ENCODE measurements at places on chromosomes 6 and 20.

DNA sequence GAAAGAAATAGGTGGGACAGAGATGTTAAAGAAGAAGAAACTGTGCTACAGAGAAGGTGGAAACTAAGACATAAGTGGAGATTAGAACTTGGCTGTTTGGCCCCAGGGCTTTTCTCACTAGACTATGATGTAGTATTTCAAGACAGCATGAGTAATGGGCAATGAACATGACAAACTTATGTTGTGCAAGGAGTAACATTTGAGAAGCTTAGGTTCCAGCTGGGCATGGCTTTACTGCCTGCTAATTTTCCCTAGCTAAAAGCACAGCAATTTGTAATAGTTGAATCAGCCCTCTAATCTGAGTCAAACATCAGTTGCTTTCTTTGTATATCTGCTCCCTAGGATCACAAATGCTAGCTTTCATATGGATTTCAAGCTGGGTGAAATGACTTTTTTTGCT is 294.3 kb upstream of the BMP2 start:
- DNase-seq = no peak

DNA sequence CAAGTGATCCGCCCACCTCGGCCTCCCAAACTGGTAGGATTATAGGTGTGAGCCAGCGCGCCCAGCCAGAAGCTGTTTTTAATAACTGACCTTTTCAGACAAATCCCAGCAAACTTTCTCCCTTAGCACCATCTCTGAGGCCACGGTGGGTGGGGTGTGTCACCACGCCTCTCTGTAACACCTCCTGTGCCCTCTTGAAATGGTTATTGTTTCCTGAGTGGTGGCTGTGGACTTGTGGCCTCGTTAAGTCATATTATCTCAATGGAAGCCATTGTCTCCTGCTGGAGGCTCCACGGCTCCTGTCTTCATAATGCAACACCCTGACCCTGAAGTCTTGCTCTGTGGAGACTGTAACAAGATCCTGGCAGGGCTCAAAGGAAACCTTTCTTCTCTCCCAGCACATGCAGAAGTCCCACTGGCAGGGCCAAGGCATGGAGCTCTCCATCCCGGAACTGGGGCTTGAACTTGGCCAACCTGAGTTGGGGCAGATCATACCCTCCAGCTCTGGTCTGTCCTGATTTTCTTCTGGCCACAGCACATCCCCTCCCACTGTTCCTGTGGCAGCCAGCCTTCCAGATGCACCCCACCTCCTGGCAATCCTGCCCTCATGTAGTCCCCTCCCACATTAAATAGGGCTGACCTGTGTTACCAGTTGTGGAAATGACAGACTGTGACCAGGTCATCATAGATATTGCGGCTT is 81.1 kb downstream of the SNX5 start:
- no peak for DNase-seq

DNA sequence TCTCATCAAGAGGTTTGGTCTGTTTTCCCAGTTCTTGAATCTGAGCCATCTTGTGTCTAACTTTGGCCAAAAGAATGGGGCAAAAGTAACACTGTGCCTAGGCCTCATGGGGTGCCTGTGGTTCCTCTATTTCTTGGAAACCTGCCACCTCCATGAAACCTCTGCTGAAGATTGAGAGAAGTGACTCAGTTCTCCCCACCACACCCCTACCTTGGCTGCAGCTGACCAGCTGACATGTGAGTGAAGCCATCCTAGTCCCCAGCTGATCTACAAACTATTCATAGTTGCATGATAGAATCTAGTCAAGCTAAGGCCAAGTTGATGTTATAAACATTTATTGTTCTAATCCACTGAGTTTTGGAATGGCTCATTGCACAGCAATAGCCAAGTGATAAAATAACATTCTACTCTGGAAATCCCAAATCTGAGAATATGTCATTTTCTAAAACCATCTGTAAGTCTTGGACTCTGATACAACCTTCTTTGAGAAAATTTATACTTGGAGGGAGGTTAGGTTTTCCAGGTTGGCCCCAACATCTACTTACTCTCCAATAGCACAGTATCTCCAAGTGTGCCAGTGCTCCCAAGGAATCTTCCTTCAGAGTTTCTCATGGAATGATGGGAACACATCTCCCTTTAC is 107.0 kb upstream of the SMLR1 start:
- DNase-seq = no peak

GRCh38 chr6:33768644-33769120 is 20.2 kb downstream of the LEMD2 start:
- peak; percentile 86 for DNase-seq

GRCh38 chr20:3434232-3434631 is 26.8 kb upstream of the DNAAF9 start:
- no peak for DNase-seq

GRCh38 chr6:44176762-44177509 is 18.3 kb downstream of the CAPN11 start:
- DNase-seq = no peak

- no peak for DNase-seq
Observed at GRCh38 chr6:162913206-162913605, 185.4 kb downstream of the PACRG start.

DNA sequence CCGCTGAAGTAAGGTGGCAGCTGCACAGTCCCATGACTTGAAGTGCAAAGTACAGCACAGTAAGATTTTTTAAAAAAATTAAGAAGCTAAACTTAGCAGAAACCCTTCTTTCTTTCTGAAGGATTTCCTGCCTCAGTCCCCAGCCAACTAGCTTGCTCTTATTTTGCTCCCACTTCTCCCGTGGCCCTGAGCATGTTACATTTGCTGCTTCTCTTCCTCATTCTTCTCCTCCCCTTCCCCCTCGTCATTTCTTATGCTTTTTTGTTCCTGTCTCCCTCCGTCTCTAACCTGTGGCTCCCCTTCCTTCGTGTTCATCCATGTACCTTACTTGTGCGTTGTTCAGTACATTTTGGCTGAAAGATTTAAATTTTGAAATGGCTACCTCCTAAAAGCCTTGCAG is 123.0 kb downstream of the SASH1 start:
- no peak for DNase-seq

GRCh38 chr6:53658992-53659391 is 6.6 kb downstream of the KLHL31 start:
- no peak for DNase-seq

GRCh38 chr6:13863699-13864155 is 49.4 kb upstream of the MCUR1 start:
- no peak for DNase-seq

DNA sequence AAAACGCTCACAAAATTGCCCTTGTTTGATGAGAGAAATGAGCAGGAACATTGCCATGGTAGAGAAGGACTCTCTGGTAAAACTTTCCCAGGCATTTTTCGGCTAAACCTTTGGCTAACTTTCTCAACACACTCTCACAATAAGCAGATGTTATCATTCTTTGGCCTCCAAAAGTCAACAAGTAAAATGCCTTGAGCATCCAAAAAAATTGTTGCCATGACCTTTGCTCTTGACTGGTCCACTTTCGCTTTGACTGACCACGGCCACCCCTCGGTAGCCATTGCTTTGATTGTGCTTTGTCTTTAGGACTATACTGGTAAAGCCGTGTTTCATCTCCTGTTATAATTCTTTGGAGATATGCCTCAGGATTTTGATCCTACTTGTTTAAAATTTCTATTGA is 41.1 kb upstream of the PREP start:
- DNase-seq = no peak

GRCh38 chr6:16540804-16541752 is 220.2 kb downstream of the ATXN1 start:
- DNase-seq = no peak

GRCh38 chr6:28311139-28311823 is 24.7 kb downstream of the ZSCAN31 start:
- no peak for DNase-seq

- no peak for DNase-seq
Observed at GRCh38 chr6:136740050-136740974, 52.0 kb downstream of the MAP3K5 start.

DNA sequence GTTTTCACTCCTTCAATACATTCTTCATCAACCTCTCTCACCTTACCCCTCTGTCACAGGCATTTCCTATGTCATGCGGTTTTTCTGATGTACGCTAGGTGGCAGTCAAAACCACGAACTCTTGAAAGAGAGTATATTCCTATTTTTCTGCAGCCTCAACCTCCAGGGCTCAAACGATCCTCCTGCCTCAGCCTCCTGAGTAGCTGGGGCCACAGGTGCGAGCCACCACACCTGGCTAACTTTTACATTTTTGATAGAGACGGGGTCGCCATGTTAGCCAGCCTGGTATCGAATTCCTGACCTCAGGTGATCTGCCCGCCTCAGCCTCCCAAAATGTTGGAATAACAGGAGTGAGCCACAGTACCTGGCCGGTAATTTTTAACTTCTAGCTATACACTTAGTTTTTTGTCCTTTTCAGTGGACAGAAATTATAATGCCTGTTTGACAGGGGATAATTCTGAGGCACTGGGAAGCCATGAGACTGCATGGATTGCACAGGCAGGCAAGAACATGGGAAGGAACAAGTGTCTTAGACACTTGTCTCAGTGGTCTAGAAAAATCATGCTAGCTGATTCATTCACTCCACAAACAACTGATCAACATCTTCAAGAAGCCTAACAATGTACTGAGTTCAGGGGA is 22.5 kb upstream of the HFE start:
- DNase-seq = no peak

GRCh38 chr6:43608807-43609206 is 20.3 kb downstream of the GTPBP2 start:
- no peak for DNase-seq

- no peak for DNase-seq
Observed at GRCh38 chr20:62392621-62393334, 5.9 kb downstream of the RPS21 start.

DNA sequence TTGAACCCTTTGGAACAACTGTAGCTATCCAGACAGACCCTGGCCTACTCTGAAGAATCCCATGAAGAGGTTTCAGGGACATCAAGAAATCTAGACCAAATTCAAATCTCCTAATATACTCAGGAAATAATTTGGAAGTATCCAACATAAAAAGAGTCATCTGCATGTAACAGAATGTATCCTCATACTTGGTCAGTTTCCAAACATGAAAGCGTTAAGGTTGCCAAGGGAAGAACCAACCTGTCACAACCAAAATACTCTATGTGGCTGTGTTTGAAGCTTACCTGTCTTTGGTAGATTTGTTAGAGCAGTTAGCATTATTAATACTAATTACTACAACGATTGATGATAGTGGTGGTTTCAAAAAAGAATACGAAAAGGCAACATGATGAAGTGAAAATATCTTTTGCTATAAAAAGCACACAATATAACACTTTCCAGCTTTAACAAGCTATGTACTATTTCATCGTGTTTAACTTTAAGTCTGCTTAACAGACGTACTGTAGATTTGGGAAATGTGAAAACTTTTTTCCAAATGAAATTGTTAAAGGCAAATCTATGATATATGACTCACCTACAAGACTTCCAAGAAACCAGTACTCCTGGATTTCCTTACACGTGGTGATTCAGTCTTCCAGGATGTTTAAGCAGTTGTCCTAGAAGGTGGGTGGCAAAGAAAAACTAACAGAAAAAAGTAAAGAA is 46.6 kb upstream of the ENPP1 start:
- DNase-seq = no peak

DNA sequence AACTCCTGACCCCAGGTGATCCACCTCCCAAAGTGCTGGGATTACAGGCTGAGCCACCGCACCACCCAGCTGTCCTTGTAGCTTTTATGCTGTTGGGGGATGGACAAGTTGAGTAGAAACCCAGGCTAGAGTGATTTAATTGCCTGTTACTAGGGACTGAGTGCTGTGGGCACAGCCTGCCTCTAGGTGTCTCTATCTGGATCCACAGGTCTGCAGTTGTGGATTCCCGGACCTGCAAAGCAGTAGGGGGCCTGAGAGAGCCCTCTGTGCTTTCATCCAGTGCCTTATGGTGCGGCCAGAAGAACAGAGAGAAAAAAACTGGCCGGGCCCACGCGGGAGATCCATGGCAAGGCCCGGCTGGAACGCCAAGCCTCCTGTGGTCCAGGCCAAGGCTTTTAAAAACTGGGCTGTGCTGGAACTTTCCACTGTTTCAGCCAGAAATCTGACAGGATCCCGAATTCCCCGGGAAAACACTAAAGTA is 5.2 kb downstream of the SIRPA start:
- no peak for DNase-seq

GRCh38 chr6:166484863-166485262 is 101.6 kb downstream of the RAMACL start:
- no peak for DNase-seq

- no peak for DNase-seq
Observed at GRCh38 chr6:131122516-131122915, 12.8 kb upstream of the AKAP7 start.

DNA sequence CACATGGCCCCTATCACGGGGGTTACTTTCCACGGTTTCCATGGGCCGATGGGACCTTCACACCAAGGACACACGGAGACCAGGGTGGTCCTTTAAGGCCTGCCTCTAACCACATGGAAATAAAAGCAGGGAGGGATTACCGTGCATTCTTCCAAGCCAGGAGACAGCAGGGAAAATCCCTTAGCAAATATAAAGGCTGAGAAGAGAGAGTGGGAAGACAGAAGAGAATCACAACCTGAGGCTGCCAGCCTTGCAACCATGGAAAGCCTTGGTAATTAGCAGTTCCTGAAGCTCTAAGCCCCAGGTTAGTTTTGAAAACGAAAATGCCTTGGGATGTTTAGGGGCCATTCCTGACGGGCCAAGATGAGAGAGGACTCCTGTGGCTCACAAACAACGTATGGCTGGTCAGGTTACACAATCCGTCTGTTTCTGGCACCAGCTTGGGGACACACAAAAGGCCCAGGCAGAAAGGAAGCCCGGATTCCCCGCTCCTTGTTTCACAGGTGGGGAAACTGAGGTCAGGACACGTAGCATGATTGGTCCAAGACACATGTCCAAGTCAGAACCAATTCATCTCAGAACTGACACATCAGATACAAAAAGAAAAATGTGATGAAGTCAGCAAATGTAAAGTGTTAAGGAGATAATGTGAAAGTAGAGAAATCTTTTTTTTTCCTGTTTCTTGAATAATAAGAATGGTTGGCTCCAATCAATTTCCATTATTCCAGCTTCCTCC is 2.8 kb downstream of the PREX1 start:
- no peak for DNase-seq

DNA sequence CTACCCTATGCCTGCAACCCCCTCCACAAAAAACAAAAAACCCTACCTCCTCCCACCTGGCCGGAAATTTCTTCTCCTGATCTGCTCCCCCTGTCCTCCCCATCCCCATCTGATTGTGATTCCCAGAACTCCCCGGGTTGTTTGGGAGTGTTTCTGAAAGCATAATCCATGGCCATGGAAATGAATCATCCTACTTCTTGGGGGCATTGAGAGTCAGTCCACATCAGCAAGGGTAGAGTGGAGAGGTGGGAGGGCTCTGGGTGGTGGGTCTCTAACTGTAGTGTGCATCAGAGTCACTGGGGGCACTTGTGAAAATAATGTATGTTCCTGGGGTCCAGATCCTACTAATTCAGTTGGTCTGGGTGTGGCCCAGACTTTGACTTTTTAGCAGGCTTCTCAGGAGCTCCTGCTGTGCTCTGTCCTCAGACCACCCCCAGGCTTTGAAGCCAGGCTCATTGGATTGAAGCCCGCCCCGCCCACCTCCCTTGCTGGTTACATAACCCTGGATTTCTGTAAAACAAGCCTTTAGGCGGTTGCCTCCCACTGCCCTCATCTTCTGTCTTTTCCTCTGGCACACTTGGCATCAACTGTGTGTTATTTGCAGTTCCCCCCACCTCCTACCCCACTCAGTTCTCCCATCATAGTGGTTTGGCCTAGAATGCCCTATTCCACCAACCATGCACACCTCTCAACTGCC is 10.5 kb downstream of the PIGT start:
- DNase-seq = peak; percentile 56

- DNase-seq = no peak
Observed at GRCh38 chr6:56510984-56511531, 131.6 kb downstream of the DST start.

GRCh38 chr6:41785689-41786450 is 1.6 kb upstream of the TOMM6 start:
- DNase-seq = no peak

- no peak for DNase-seq
Observed at GRCh38 chr6:4253604-4254231, 118.3 kb upstream of the ECI2 start.
